Small intestine (tissue), 16 donors: ENCODE measurements at places on chromosomes 12 and 14. TPM values are rescaled to one million over a fixed set of nuclear protein-coding genes. Genes with fewer than 3 reads are reported as not detected.

The PIK3C2G gene
- 0.54 TPM for polyA plus RNA-seq

GRCh38 chr12:97322388-97322787 lies 140.2 kb upstream of the RMST start:
- no peaks in the 10 kb centered on the region for H3K27me3 ChIP-seq
- H3K4me3 ChIP-seq: no peak overlapping the region
- no peak overlapping the region for H3K27ac ChIP-seq
- H3K36me3 ChIP-seq: no peaks in the 10 kb centered on the region
- H3K4me1 ChIP-seq: no peaks in the 10 kb centered on the region

- H3K36me3 ChIP-seq: peaks cover 8% of the 10 kb centered on the region
- no peaks in the 10 kb centered on the region for H3K4me1 ChIP-seq
- H3K27me3 ChIP-seq: no peaks in the 10 kb centered on the region
- no peak overlapping the region for H3K4me3 ChIP-seq
Measured at GRCh38 chr12:916712-917445, 32.6 kb downstream of the RAD52 start.

GRCh38 chr14:94368956-94369355 lies 19.4 kb downstream of the SERPINA1 start:
- no peaks in the 10 kb centered on the region for H3K36me3 ChIP-seq
- H3K27ac ChIP-seq: no peak overlapping the region
- no peaks in the 10 kb centered on the region for H3K27me3 ChIP-seq
- no peak for DNase-seq

The HOXC13 gene
- polyA plus RNA-seq: not detected

DNA sequence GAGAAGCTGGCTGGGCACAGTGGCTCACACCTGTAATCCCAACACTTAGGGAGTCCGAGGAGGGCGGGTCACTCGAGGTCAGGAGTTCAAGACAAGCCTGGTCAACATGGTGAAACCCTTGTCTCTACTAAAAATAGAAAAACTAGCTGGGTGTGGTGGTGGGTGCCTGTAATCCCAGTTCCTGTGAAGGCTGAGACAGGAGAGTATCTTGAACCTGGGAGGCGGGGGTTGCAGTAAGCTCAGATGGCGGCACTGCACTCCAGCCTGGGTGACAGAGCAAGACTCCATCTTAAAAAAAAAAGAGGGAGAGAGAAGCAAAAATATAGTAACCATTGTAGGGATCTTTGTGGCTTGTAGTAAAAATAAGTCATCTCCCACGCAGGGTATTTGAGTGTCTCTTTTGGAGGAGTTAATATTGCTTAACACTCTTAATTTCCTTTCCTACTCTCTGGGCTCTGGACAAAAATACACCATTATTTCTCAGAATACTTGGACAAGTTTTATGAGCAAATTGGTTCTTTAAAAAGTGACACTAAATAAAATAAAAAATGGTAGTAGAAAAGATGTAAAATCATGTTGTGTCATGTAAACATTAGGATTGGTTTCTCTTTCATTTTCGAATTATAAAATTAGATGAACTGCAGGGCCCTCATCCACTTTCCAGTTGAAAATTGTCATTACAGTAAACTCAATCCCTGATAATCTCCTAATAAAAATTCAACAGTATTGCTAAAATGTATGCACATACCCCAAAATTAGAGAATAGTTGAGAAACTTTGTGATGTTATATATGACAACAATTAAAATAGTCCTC lies 61.1 kb upstream of the C12orf71 start:
- no peaks in the 10 kb centered on the region for H3K36me3 ChIP-seq
- no peak overlapping the region for H3K27ac ChIP-seq
- no peak overlapping the region for H3K4me3 ChIP-seq

The TMEM63C gene
- 2.0 TPM for polyA plus RNA-seq

DNA sequence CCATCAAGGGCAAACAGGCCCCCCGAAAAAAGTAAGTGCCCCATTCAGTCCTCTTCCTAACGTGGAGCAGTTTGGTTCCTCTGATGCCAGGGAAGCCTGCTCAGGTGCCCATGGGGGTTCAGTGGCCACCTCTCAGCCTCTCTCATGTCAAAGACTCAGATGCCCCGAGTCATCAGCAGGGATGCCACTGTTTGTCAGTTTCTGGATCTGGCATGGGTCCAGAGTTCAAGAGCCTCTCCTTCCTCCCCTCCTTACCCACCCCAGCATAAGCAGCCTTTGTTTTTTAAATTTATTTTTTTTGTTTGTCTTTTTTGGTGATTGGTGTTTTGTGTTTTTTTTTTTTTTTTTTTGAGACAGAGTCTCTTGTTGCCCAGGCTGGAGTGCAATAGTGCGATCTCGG lies 11.3 kb downstream of the KMT5A start:
- H3K36me3 ChIP-seq: peaks cover 10% of the 10 kb centered on the region
- no peak overlapping the region for H3K27ac ChIP-seq
- no peaks in the 10 kb centered on the region for H3K27me3 ChIP-seq
- no peaks in the 10 kb centered on the region for H3K4me1 ChIP-seq

GRCh38 chr14:24368212-24368561 lies 203 bp downstream of the NFATC4 start:
- H3K27ac ChIP-seq: no peak overlapping the region
- H3K36me3 ChIP-seq: peaks cover 16% of the 10 kb centered on the region
- no peak for DNase-seq
- peak overlapping the region; percentile 18 for H3K4me3 ChIP-seq
- peaks cover 3% of the 10 kb centered on the region for H3K27me3 ChIP-seq

DNA sequence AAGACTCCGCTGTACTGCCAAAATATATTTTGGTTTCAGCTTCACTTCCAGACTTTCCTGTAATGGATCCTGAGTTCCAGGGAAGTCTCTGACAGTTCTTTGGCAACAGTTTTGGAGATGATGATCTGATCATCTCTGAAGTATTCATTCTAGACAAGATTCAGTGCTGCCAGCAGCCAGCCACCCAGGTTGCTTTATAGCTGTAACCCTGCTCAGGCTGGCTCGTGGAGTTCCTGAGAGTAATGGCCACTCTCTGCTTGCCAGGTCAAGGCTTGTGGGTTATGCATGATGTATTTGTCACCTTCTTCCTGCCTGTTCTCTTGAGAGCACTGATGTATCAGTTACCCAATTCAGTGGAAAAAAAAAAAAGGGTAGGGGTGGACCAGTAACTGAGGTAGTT lies 124.3 kb downstream of the PPHLN1 start:
- no peak overlapping the region for H3K27ac ChIP-seq
- no peak for DNase-seq
- H3K36me3 ChIP-seq: peaks cover 4% of the 10 kb centered on the region
- no peaks in the 10 kb centered on the region for H3K27me3 ChIP-seq
- no peak overlapping the region for H3K4me3 ChIP-seq
- no peaks in the 10 kb centered on the region for H3K4me1 ChIP-seq

DNA sequence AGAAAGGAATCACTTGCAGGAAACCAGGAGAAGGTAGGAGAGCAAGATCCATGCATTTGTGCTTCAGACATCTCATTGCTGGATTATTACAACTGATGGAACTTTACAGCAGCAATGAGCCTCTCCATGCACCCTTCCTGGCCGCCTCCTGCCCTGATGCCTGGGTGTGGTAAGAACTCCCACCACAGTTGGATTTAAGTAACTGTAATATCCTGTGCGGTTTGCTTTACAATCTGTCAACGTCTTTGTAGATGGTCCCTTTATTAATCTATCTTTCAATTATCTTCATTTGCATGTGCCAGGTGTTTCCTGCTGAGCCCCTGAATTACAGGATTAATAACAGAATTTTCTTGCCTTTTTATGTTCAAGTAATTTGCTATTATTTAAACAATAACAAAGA lies 1300.5 kb upstream of the TMEM132C start:
- no peak overlapping the region for H3K4me3 ChIP-seq
- no peak for DNase-seq
- H3K27me3 ChIP-seq: no peaks in the 10 kb centered on the region
- H3K27ac ChIP-seq: no peak overlapping the region

DNA sequence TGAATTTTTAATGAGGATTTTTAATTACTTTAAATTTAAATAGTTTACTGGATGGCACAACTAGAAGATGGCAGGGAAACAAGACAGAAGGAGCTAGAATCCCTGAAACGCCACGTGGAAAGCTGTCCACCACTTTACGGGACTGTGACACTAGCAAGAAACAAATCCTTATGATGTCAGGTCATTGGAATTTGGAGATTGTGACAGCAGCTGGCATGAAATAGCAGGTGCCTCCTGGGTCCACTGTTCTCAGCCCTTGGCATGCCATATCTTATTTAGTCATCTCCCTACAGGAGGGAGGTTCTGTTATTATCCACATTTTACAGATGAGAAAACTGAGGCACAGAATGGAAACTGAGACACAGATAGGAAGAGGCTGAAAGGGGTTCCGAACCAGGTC lies 113.8 kb downstream of the BCL11B start:
- no peaks in the 10 kb centered on the region for H3K27me3 ChIP-seq
- no peaks in the 10 kb centered on the region for H3K36me3 ChIP-seq
- no peaks in the 10 kb centered on the region for H3K4me1 ChIP-seq
- H3K27ac ChIP-seq: no peak overlapping the region
- H3K4me3 ChIP-seq: no peak overlapping the region

- no peaks in the 10 kb centered on the region for H3K36me3 ChIP-seq
- DNase-seq: peak; percentile 72
- peak overlapping the region; percentile 44 for H3K27ac ChIP-seq
- no peaks in the 10 kb centered on the region for H3K27me3 ChIP-seq
- peaks cover 3% of the 10 kb centered on the region for H3K4me1 ChIP-seq
Measured at GRCh38 chr12:1993871-1994371, 10.3 kb downstream of the DCP1B start.

The PRICKLE1 gene
- polyA plus RNA-seq: 4.0 TPM

DNA sequence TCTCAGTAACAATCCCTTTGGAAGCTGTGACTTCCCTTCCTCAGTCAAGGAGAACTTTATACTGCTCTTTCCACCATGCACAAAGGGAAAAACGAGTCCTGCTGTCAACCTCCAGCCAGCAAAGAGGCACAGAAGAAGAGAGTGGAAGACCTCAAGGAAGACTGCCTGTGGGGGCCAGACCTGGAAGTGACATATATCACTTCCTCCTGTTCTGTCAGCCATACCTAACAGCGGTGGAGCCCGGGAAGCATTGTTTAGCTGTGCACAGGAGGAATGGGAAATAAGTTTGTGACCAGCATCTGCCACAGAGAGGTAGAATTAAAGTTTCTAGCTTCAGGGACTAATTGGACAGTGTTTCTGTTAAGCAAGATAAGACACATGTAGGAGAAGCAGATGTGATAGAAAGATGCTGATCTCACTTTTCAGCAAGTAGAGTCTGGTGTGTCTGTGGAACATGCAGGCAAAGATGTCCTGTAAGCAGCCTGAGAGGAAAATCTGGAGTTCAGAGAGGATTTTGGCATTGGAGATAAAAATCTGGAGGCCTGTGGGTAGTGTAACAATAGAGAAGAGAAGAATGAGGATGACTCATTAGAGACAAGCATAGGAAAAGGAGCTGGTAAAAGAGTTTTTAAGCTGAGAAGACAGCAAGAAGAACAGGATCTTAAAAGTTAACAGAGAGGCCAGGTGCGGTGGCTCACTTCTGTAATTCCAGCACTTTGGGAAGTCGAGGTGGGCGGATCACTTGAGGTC lies 141.6 kb upstream of the CPSF6 start:
- DNase-seq: no peak
- no peaks in the 10 kb centered on the region for H3K27me3 ChIP-seq
- H3K4me1 ChIP-seq: no peaks in the 10 kb centered on the region
- no peak overlapping the region for H3K27ac ChIP-seq
- no peaks in the 10 kb centered on the region for H3K36me3 ChIP-seq
- no peak overlapping the region for H3K4me3 ChIP-seq

GRCh38 chr12:288687-289086 lies 26.1 kb upstream of the SLC6A13 start:
- H3K4me1 ChIP-seq: no peaks in the 10 kb centered on the region
- H3K36me3 ChIP-seq: peaks cover 28% of the 10 kb centered on the region
- no peak overlapping the region for H3K27ac ChIP-seq
- no peak overlapping the region for H3K4me3 ChIP-seq

DNA sequence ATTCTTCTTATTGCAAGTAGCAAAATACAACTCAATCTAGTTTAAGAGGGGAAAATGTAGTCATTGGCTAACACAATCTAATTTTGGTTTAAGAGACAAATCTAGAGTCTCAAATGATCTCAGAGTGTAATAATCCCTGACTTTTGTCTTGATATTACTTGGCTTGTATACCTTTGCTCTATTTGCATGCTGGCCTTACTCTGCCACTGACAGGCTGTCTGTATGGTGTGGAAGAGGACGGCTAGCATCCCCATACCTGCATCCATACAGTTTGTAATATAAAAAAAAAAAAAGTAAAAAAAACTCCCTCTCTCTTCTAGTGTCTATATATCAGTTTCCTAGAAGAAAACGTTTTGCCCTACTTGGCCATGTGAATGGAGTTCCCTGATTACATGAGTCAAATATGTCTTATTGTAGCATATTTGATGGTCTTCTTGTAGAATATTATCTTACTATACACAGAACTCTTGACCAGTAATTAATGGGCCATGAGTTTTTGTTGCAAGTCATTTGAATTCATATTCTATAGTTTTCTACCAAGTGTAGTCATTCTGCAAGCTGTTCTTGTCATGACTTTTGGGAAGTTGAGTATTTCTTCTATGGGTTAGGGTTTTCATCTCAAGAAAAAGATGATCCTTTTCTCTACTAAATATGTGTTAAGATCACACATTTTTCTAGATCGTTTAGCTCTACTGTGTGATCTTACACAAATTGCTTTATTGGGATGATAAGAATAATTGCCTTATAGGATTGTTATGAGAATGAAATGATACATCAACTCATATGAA lies 8.2 kb downstream of the HIF1A start:
- H3K27ac ChIP-seq: no peak overlapping the region
- H3K27me3 ChIP-seq: no peaks in the 10 kb centered on the region
- H3K4me3 ChIP-seq: no peak overlapping the region
- no peaks in the 10 kb centered on the region for H3K4me1 ChIP-seq

DNA sequence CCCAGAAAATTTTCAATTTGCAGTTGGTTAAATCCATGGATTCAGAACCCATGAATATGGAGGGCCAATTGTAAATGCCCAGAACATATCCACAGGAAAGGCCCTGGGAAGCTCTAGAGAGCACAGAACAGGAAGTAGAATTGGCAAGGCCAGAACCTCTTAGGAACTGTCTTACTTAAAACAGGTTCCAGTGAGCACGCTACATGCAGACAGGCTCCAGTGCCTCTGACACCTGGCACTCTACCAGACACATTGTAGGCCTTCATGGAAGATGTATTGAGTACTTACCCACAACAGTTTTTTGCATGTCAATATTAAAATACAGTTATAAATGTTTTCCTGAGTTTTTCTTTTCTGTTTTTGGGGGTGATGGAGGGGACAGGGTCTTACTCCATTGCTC lies 188.2 kb upstream of the FRMD6 start:
- no peak for DNase-seq
- H3K27me3 ChIP-seq: no peaks in the 10 kb centered on the region
- H3K4me1 ChIP-seq: no peaks in the 10 kb centered on the region

The NTF3 gene
- 1.6 TPM for polyA plus RNA-seq

- H3K27me3 ChIP-seq: no peaks in the 10 kb centered on the region
- no peak overlapping the region for H3K27ac ChIP-seq
- peaks cover 9% of the 10 kb centered on the region for H3K4me1 ChIP-seq
Measured at GRCh38 chr12:1608713-1609119, 14.3 kb upstream of the FBXL14 start.

The KRT5 gene
- polyA plus RNA-seq: 0.06 TPM

The TAMALIN gene
- polyA plus RNA-seq: 3.8 TPM

DNA sequence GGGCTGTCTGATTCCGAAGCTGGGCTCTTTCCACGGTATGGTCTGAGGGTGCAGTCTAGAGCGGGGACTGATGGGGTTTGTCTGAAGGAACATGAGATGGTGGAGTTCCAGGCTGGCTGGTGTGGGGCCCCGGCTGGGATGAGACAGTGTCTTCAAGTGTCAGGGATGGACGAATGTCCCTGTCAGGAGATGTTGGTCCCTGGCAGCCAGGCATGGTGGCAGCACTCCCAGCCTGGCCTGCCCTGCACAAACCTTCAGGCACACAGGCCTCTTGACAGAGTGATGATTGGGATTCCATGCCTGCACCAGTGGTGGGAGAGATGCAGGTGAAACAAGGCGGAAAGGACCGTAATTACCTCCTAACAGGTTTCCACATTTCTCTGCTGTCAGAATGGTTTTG lies 221.9 kb downstream of the CACNA1C start:
- H3K27ac ChIP-seq: no peak overlapping the region
- no peaks in the 10 kb centered on the region for H3K4me1 ChIP-seq
- no peaks in the 10 kb centered on the region for H3K36me3 ChIP-seq
- DNase-seq: no peak
- no peak overlapping the region for H3K4me3 ChIP-seq
